ENCODE measurements at places on chromosomes 16 and 17. TPM values are rescaled to one million over a fixed set of nuclear protein-coding genes. Genes with fewer than 3 reads are reported as not detected.

OTOP3 gene
- not detected for total RNA-seq

SUPT6H gene
- 88.4 TPM for total RNA-seq

DEXI gene
- 31.6 TPM for total RNA-seq

HASPIN gene
- 16.0 TPM for total RNA-seq

CNGB1 gene
- total RNA-seq: not detected

ABAT gene
- 9.8 TPM for total RNA-seq

MT4 gene
- not detected for total RNA-seq

- no peaks in the 10 kb centered on the region for H3K27me3 ChIP-seq
- peaks cover 8% of the 10 kb centered on the region for H3K4me1 ChIP-seq
- H3K4me3 ChIP-seq: no peak overlapping the region
- no peak overlapping the region for H3K27ac ChIP-seq
- no peak for DNase-seq
Observed at GRCh38 chr16:81748476-81749198, 30.5 kb upstream of the PLCG2 start.

DNA sequence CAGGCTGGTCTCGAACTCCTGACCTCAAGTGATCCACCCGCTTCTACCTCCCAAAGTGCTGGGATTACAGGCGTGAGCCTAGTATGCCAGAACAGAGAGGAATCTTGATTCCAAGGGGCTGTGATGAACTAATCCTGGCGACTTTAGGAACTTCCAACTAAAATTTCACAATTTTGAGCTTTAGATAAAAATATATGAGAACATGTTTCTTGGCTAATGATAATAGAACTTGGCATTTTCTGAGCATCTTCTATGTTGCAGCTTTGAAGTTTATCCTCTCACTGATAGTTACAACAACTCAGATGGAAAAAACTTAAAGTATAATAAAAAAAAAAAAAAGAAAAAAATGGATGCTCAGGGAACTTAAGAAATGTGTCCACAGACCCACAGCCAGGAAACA is 69.8 kb upstream of the WSCD1 start:
- H3K4me1 ChIP-seq: no peaks in the 10 kb centered on the region
- no peak overlapping the region for H3K27ac ChIP-seq
- H3K4me3 ChIP-seq: no peak overlapping the region

DNA sequence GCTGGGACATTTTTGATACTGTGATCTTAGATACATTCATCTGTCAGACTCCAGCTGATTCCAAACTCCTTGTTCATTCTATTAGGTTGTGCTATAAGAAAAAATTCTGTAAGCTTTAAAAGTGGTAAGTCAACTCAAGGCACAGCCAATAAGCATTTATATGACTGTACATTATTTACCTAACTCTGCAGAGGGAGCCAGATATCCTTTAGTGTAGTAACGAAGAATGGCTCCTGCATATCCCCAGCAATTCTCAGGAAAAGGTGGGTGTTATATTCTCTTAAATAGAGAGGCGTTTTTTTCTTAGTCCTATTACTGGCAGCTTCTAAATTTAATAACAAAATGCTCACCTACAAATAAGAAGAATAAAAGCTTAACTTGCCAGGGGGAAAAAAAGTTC is 374.3 kb upstream of the GOT2 start:
- H3K4me3 ChIP-seq: no peak overlapping the region
- H3K4me1 ChIP-seq: no peaks in the 10 kb centered on the region
- H3K36me3 ChIP-seq: no peaks in the 10 kb centered on the region

- no peaks in the 10 kb centered on the region for H3K36me3 ChIP-seq
- H3K27ac ChIP-seq: no peak overlapping the region
- H3K4me3 ChIP-seq: no peak overlapping the region
- H3K27me3 ChIP-seq: no peaks in the 10 kb centered on the region
- DNase-seq: no peak
Observed at GRCh38 chr16:55443434-55444346, 35.3 kb upstream of the MMP2 start.

DNA sequence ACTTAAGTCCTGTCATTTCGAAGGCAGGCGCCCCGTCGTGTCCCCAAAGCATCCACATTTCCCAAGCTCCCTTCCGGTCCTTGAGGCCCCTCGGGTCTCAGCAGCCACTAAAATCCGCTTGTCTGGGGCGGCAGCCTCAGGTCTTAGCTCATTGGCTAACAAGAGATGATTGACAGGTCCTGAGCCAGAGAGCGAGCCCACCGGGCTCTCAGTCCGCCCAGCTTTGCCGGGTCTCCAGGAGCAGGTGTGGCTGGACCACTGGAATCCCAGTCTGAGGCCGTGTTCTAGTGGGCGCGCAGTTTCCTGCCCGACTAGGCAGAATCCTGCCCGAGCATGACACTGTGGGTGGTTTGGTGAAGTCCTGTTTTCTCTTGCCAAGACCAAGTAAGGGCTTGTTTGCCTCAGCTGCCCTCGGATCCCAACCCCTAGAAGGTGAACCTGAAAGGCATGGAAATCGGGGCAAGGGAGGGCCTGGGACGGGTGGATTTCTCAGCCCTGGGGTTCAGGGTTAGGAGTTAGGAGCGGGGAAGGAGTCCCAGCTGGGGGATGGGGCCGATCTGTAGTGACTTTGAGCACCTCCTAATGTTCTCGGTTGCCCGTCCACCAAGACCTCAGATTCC is 42.8 kb downstream of the MRC2 start:
- H3K36me3 ChIP-seq: no peaks in the 10 kb centered on the region
- no peaks in the 10 kb centered on the region for H3K27me3 ChIP-seq
- no peaks in the 10 kb centered on the region for H3K4me1 ChIP-seq

DNA sequence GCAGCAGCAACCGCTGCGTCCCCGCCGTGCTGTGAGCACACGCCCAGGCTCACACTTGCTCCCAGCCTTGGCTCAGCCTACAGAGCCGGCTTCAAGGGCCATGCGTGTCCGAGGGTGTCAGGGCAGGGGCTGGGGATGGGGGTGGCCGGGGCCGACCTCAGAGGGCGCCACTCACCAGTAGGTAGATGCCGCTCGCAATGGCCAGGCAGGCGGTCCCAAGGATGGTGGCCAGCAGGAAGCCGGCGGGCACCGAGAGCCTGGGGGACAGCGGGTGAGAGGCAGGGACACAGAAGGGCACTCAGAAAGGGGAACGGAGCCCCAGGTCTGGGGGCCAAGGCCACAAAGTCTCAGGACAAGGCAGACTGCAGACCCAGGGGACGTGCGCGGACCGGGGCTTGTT is 4.9 kb downstream of the CYBA start:
- no peak overlapping the region for H3K27ac ChIP-seq
- peaks cover 5% of the 10 kb centered on the region for H3K36me3 ChIP-seq
- H3K4me1 ChIP-seq: peaks cover 13% of the 10 kb centered on the region
- no peak overlapping the region for H3K4me3 ChIP-seq
- no peak for DNase-seq
- no peaks in the 10 kb centered on the region for H3K27me3 ChIP-seq

GRCh38 chr17:12386225-12386624 is 279.5 kb upstream of the MYOCD start:
- H3K4me3 ChIP-seq: no peak overlapping the region
- H3K27ac ChIP-seq: no peak overlapping the region
- DNase-seq: no peak
- no peaks in the 10 kb centered on the region for H3K27me3 ChIP-seq
- no peaks in the 10 kb centered on the region for H3K4me1 ChIP-seq

GRCh38 chr17:66399441-66399840 is 97.0 kb downstream of the PRKCA start:
- H3K27me3 ChIP-seq: no peaks in the 10 kb centered on the region
- H3K4me3 ChIP-seq: peak overlapping the region; percentile 33
- no peak overlapping the region for H3K27ac ChIP-seq

DNA sequence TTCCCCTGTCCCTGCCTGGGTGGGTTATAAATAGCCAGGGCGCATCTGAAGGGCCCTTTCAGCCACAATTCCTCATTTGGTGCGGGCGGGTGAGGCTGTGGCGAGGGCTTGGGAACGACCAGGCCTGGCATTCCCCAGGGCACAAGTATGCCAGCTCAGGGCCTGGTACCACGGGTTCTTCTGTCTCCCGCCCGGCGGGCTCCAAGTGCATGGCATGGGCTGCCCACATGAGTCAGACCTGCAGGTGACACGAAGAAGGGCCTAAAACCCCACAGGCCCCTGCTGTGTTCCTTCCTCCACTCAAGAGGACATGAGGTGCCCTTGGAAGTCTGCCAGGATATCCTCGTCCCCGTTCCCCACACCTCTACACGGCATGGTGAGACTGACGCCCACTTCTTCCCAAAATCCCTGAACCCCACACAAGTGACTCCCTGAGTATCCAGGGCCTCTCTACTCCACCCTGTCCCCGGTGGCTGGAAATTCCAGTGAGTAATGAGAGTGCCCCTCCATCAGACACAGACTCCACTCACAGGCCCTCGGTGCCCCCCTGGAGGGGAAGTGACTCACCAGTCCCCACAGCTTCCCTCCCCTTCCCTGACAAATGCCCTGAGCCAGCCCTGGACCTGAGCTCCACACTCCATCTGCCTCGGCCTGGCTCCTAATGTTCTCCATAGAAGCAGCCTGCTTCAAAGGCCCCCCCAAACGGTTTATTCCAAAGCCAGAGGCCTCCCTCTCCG is 68.8 kb downstream of the ABR start:
- H3K27ac ChIP-seq: no peak overlapping the region
- H3K4me1 ChIP-seq: peaks cover 34% of the 10 kb centered on the region
- no peaks in the 10 kb centered on the region for H3K27me3 ChIP-seq
- no peak overlapping the region for H3K4me3 ChIP-seq
- DNase-seq: no peak
- H3K36me3 ChIP-seq: no peaks in the 10 kb centered on the region

GRCh38 chr16:87198328-87198832 is 118.8 kb downstream of the C16orf95 start:
- no peaks in the 10 kb centered on the region for H3K27me3 ChIP-seq
- DNase-seq: no peak
- no peaks in the 10 kb centered on the region for H3K4me1 ChIP-seq
- H3K36me3 ChIP-seq: no peaks in the 10 kb centered on the region
- H3K4me3 ChIP-seq: no peak overlapping the region
- H3K27ac ChIP-seq: no peak overlapping the region

- no peak for DNase-seq
- no peaks in the 10 kb centered on the region for H3K4me1 ChIP-seq
- H3K36me3 ChIP-seq: no peaks in the 10 kb centered on the region
- peak overlapping the region; percentile 55 for H3K27ac ChIP-seq
- H3K4me3 ChIP-seq: no peak overlapping the region
Observed at GRCh38 chr16:84537491-84538151, 33.2 kb upstream of the MEAK7 start.

Measured in CD8-positive, alpha-beta memory T cell (primary cell).